ENCODE measurements at places on chromosomes 5 and 9.

DNA sequence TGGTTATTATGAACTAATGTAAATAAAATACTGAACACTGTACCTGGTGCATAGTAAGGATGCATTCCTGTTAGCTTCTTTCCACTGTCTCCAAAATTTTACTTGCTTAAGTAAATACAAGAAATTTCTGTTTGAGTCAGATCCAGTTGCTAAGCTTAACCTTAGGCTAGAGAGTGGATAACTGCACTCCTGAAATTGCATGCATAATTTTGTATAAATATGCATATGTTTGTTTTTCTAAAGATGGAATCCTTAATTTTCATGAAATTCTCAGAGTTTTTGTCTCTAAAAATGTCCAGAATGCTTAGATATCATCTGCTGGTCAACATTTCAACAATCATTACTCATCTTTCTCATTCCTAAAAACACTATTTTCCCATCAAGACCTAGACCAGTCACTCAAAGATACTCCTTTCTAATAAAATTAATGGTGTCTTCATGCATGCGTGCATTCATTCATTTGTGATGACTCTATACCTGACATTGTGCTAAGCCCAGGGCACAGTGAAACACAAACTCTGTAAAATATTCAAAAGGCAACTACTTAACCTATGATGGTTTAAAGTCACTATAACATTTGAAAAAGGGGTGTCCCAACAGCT lies 284.8 kb downstream of the SEC61B start:
- DNase-seq = no peak

GRCh38 chr5:172630986-172631385 lies 10.1 kb upstream of the NEURL1B start:
- DNase-seq = peak; percentile 74

DNA sequence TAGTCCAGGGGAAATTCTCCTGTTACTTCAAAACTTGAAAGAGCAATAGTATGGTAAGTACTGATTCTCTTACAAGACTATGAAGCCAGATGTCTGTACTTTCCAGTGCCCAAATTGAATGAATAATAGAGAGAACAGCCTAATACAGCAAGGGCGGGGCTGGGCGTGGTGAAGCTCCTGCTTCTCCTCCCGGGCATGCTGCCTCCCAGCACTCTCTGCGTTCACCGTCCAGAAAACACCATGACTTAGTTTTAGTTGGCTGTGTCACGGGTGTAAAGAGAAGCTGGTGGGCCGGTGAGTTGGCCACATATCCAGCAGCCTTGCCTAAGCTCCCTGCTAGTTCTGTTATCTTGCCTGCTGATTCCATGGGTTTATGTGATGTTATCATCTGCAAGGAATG lies 40.7 kb upstream of the ADAMTS2 start:
- DNase-seq = no peak

DNA sequence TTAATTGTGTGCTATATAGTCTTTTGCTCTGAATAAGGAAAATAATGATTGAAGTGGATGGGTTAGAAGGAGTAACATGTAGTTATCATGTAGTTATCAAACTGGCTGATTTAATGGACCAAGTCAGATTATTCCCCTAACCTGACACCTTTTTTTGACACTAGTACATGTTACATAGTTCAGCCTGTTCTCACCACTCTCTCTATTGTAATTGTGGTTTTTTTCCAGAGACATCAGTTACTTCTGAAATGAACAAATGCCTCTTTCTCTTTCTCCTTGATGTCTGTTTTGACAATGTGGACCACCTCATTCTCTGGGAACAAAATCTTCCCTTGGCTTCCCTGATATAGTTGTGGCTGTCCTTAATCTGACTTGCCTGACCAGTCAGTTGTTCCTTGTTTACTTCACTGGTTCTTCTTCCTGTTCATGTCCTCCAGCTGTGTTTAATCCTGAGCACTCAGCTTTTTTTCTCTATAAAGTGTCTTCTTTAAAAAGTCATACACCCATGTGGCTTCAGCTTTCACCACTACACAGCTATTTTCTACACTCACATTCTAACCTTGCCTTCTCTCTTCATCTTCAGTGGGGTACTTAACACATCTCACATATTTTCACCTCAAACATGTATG lies 243.4 kb downstream of the ARRDC3 start:
- no peak for DNase-seq

DNA sequence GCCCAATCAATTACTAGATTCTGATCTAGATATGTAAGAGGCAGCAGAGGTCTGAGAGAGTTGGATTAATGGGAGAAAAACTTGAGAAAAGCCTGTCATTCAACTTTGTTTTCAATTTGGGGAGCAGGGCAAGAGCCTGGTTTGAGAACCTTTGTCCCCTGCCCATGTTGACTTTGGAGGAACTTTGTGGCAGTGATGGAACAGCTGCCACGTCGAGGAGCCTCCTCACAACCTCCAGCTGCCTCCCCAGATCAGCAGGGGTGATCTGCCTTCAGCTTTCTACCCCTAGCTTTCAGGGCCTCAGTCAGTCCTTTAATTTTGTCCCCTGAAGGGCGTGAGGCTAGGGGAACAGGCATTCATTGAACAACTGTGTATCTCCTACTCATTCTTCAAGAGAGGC lies 8.7 kb downstream of the SKP2 start:
- no peak for DNase-seq

DNA sequence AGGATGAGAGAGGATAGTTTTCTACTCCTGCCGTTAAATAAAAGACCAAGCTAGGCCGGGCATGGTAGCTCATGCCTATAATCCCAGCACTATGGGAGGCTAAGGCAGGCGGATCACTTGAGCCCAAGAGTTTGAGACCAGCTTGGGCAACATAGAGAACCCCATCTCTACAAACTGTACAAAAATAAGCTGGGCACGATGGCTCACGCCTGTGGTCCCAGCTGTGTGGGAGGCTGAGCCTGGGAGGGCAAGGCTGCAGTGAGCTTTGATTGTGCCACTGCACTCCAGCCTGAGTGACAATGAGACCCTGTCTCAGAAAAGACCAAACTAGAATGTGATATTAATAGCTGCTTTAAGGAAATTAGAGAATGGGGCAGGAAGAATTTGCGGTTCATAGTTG lies 158.4 kb downstream of the NIPBL start:
- DNase-seq = no peak

GRCh38 chr9:112894041-112894440 lies 3.4 kb upstream of the SLC46A2 start:
- DNase-seq = no peak

GRCh38 chr5:166102947-166103346 lies 2188.5 kb upstream of the WWC1 start:
- DNase-seq = no peak

DNA sequence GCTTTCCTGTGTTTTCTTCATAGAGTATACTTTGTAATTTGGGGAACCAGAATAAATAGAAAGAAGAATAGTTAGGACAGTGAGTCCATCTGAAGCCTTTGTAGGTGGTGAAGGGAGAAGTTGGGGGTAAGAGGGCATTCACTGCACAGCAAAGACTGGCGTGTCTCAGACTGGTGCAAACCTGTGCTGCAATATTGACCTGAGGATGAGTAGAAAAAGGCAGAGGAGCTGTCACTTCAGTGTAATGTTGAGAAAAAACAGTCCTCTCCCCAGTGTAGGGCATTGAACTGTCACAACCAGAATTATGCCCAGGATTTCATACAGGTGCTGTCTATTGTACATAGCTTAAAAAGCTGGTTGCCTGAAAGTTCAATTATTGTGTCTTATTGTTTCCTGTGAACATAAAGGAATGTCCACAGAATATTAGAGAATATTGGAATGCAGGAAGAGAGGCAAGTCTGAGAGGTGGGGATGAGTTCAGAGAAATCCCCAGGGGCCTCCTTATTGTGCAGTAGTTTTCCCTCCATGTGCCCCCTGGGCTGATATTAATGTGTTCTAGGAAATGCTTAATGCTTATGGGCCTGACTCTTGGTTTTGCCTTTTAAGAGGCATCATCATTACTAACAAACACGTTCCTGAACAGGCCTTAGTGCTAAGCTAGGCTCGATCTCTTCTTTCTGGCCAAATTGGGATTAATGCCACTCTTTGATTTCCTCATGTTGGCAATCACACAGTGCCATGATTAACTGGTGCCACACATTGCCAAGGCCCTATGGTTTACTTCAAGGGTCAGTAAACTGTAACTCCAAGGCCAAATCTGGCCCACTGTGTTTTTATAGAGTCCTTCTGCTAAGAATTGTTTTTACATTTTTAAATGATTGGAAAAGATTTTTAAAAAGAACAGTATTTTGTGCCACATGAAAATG lies 34.0 kb downstream of the DAPK1 start:
- DNase-seq = no peak

GRCh38 chr5:34415559-34416198 lies 240.4 kb upstream of the RAI14 start:
- no peak for DNase-seq

DNA sequence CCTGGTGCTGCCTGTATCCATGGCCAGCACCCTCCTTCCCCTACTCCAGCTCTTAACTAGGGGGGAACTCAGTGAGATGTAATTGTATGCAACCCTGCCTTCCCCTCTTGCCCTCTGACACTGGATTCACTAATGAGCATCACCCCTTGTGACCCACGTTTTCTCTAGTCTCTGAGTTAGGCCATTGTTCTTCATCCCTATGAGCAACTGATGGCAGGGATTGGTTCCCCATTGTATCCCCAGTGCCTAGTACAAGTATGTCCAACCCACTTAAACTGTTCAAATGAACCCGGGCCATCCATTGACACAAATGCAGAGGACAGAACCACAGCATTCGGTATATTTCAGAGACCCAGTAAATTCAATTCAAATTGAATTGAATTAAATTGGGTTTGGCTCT lies 77.6 kb upstream of the ASTN2 start:
- DNase-seq = no peak

All from WERI-Rb-1 (cell line).